ENCODE measurements at places on chromosomes 13 and 19.

DNA sequence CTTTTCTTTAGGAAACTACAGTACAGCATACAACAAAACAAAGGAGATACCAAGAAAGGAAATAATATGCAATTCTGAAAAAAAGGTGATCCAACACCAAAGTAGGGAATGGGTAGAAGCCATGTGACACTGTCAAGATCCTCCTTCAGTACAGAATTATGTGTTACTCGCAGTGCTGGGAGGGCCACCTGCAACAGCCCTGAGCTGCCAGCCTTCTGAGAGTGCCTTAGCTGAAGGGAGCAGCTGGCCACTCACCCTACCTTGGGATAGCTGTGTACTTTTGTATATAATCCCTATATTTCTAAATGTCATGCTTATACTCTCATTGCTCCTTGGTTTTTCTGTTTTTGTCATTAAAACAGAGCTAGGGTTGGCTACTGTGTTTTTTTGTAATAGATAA lies 1518.2 kb upstream of the PCDH20 start:
- no peak for DNase-seq

DNA sequence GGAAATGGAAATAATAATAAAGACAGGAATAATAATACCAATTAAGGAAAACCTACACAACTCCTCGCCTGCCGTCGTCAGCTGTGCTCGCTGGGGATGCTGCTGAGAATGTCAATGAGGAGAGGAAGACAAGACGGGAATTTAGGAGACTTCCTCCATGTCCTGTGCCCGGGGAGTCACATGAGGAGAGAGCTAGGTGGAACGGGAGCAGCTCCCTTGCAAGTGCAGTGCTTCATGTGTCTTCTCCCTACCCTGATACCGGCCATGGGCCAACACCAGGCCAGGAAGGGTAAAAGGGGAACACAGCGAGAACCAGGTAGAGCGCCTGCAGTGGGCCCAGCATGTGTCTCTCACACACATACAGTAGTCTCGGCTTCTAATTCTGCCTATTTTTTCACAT lies 11.8 kb downstream of the DOCK9 start:
- no peak for DNase-seq

DNA sequence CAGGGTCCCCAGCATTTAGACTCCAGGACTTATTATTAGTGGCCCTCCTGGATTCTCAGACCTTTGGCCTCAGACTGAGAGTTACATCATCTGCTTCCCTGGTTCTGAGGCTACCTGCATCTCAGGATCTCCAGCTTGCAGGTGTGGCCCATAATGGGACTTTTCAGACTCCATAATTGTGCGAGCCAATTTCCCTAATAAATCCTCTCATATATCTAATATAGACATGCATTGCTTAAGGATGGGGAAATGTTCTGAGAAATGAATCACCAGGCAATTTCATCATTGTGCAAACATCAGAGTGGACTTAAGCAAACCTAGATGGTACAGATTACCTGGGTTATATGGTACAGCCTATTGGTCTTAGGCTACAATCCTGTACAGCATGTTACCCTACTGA lies 116.5 kb upstream of the FBXL3 start:
- DNase-seq = peak; percentile 6

GRCh38 chr19:51398096-51398704 lies 7.8 kb upstream of the C19orf84 start:
- peak; percentile 77 for DNase-seq

DNA sequence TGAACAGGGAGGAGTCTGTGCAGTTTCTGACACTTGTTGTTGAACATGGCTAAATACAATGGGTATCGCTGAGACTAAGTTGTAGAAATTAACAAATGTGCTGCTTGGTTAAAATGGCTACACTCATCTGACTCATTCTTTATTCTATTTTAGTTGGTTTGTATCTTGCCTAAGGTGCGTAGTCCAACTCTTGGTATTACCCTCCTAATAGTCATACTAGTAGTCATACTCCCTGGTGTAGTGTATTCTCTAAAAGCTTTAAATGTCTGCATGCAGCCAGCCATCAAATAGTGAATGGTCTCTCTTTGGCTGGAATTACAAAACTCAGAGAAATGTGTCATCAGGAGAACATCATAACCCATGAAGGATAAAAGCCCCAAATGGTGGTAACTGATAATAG lies 16.1 kb downstream of the CEACAM6 start:
- DNase-seq = no peak

DNA sequence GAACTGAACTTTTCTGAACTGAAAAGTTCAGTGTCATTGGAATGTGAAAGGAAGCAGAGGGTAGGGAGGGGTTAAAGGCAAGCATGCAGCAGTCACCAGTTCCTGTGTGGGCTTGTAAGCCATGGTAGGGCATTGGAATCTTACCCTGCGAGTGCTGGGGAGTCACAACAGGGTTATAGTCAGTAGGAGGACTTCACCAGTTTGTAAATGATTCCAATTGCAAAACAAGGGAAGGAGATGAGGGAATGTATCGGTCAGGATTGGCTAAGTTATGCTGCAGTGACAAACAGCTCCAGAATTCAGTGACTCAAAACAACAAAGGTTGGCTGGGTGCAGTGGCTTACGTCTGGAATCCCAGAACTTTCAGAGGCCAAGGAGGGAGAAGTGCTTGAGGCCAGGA lies 12.8 kb downstream of the LYPD3 start:
- DNase-seq = no peak

DNA sequence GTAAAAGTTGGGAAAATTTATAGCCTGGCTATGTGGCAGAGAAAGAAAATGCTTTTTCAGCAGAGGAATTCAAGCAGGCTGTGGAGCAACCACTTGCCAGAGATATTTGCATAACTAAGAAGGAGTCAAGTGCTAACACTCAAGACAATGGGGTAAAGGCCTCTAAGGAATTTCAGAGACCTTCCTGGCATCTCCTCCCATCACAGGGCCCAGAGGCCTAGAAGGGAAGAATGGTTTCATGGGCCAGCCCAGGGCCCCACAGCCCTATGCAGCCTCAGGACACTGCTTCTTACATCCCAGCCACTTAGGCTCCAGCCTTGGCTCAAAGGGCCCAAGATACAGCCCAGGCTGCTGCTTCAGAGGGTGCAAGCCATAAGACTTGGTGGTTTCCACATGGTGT lies 14.3 kb downstream of the SLC15A1 start:
- DNase-seq = no peak

GRCh38 chr19:38062959-38063761 lies 156.2 kb downstream of the SIPA1L3 start:
- no peak for DNase-seq

DNA sequence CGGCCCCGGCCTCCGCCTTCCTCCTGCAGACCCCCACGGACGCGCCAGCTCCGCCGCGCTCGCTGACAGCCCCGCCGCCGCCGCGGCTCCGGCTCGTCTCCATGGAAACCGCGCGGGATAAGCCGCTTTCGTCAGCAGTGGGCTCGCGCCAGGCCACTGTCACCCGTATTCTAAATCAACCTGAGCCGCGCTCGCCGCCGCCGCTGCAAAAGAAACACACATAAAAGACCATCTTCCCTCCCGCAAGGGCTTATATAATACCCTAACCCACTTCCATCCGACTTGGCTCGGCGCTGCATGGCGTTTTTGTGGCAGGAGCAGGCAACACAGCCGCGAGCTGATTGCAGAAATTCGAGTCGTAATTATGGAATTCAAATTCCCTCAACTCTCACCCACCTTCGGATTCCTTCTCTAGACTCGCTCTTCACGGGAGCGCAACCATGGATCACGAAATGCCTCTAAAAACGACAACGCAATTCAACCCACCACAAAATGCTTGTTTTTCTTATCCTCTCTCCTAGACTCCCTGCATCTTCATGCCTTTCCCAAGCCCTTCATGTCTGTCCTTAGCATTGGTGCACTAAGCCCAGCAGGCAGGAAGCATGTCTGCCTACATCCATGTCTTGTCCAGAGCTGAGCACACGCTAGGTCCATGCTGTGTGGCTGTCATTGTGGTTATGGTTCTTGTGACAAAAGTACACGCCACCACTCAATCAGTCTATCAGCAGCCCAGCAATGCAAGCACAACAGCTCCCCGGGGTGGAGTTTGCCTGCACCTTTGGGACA lies at the start of gene AMER2:
Gene AMER2, minus strand, starts transcription at position 772 of the 786 bp plus-strand sequence. Its CDS starts 669 bp downstream, at position 103.
- DNase-seq = peak; percentile 16

DNA sequence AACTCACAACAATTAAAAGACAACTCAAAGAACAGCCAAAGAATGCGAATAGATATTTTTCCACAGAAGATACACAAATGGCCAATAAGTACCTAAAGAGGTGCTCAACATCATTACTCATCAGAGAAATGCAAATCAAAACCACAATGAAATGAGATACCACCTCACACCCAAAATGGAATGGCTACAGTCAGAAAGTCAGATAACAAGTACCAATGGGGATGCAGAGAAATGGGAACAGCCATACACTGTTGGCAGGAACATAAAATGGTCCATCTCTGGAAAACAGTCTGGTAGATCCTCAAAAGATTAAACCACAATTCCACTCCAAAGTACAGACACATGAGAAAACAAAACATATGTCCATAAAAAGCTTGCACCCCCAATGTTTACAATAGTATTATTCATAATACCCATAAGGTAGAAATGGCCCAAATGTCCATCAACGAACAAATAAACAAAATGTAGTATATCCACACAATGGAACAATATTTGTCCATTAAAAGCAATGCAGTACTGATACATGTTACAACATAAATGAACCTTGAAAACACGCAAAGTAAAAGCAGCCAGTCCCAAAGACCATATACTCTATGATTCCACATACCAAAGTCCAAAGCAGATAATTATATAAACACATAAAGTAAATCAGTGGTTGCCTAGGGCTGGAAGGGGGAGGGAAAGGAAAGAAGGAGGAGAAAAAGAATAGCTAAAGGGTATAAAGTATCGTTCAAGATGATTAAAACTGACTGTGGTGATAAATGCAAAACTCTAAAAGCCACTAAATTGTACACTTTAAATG lies 19.6 kb downstream of the USP12 start:
- no peak for DNase-seq

GRCh38 chr13:49098771-49099512 lies 121.2 kb upstream of the MLNR start:
- peak; percentile 38 for DNase-seq

GRCh38 chr13:59663707-59664106 lies 500.0 kb downstream of the DIAPH3 start:
- no peak for DNase-seq

DNA sequence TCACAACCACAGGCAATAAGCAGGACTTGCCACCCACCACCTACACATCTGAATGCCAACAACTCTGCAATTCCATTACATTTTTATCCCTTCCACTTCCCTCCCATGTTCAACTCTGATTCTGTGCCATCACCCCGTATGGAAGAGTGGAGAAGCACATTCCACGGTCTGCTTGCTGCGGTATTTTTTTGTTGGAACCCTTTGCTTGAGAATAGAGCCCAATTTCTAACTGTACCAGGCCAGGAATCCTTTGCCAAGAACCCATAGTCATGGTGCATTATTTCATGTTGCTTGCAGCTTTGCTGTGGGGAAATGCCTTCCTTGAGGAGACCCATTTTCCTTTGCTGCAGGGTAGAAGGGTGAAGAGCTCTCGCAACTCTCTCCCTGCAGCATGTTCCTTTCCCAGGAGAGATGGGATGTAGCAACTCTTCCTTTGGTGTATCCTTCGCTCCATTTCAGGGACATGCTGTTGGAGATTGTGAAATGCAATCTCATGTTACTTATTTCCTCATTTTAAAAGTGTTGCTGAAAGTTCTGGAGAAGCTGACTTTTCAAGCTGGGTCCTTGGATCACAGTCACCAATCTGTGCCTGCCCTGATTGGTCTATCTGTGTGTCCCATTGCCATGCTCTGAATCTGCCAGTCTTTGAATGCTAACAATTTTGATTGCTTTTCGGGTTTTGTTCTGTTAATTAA lies 69.8 kb upstream of the STARD13 start:
- DNase-seq = peak; percentile 93

- DNase-seq = no peak
Observed at GRCh38 chr13:112783978-112784371, 94.1 kb downstream of the ATP11A start.

DNA sequence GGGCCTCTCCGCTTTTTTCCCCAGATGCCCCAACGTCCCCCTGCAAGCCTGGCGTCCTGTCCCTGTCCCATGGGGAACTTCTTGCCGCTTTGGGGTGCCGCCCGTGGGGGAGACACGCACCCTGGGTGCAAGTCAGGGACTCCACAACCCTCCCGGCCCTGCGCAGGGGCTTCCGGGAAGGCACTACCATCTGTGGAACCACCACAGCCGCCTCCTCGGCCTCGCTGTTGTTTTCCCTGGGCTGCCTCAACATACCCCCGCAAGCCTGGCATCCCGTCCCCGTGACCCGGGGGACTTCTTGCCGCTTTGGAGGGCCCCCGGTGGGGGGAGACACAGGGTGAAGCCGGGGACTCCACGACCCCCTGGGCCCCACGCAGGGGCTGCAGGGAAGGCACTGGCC lies 238.4 kb downstream of the TUBA3C start:
- no peak for DNase-seq

GRCh38 chr13:100597253-100597652 lies 8.7 kb upstream of the GGACT start:
- no peak for DNase-seq

DNA sequence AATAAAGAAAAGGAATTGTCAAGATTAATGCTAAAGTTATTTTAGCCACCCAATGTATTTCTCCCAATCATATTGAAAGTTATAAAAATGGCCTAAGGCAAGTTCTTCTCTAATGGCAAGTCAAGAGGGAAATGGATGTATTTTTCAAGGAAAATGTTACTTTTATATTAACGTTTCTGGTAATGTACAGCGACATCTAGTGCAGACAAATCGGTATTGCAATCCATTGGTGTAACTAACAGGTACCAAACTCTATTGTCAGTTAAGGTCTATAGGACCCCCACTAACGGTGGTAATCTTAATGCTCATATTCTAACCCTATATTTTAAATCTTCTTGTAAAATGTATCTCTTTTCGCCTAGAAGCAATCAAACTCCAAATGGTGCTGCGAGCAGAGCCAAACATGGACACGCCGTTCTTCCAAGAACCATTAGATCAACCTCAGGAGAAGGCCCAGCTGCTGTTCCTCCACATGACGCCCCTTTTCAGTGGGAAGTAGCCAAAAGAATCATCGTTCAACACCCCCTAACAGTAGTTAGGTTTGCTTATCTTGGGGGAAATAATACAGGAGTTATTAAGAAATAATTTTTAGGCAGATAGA lies 98.5 kb upstream of the PABPC3 start:
- DNase-seq = peak; percentile 49

GRCh38 chr13:65724226-65724625 lies 1505.9 kb downstream of the PCDH9 start:
- no peak for DNase-seq

DNA sequence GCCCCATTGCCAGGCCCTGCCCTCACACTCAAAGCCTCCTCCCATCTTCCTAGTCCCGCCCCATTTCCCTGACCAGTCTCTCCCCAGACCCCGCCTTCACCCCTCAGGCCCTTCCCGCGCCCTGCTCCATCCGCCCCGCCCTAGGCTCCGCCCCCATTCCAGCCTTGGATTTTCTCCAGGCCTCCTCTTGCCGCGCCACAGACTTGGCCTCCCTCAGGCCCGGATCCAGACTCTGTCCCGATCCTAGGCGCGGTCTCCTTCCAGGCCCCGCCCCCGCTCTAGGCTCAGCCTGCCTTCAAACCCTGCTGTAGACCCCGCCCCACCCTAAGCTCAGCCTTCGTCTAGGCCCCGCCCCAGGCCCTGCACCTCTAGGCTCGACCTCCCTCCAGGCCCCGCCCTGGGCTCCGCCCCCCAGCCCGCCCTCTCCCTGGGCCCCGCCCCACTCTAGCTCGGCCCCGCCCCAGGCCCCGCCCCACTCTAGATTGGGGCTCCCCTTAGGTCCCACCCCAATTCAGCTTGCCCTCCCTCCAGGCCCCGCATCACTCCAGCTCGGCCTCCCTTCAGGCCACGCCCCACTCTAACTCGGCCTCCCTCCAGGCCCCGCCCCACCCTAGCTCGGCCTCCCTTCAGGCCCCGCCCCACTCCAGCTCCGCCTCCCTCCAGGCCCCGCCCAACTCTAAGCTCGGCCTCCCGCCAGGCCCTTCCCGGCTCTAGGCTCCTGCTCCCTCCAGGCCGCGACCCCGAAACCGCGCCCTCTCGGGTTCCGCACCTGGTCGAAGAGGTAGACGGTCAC lies 18.5 kb downstream of the LMTK3 start:
- peak; percentile 97 for DNase-seq
